CD14-positive monocyte (primary cell): ENCODE measurements at places on chromosomes 4 and X.

GRCh38 chrX:103565752-103566151 is 19.6 kb upstream of the TCEAL4 start:
- no peak for DNase-seq

GRCh38 chrX:18549643-18550042 is 122.3 kb downstream of the RS1 start:
- DNase-seq = no peak

DNA sequence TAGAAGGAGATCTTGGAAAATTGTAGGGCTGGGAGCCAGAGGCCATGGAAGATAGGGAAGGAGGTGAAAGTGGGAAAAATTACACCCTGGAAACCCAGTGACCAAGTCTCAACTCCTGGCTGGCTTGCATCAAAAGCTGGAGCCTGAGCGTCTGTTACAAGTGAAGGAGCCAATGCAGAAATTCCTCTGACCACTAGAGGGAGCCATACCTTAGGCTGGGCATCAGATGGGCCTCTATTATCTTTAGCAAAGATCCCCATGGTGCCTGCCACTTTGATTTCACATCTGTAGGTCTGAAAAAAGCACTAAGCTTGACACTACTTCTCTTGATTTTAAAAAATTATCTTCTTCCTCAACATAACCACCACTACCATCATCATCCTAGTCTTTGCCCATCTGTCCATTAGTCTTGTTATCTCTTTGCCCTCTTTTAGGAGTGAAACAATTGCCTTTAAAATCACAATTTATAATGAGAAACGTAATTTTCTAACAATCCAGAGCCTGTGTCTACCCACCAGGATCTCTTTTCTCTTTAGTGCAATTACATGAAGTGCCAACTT is 62.9 kb downstream of the ANAPC4 start:
- peak; percentile 40 for DNase-seq

DNA sequence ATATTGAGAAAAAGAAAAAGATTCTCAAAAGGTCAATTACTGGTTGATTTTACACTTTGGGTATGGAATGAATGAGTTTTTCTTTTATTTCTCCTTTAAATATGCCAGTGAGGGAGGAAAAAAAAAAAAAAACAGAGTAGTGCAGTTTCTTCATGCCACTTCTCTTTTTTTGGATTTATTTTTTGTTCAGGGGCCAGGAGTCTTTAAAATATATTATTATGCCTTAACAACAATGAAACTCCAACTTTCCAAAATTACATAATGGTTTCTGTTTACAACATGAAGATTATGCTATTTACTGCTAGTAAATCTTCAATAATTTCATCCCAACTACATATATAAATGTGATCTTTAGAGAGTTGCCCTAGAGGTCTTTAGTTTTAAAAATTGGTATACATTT is 31.9 kb downstream of the DTHD1 start:
- DNase-seq = no peak

- DNase-seq = no peak
Measured at GRCh38 chr4:55356991-55357461, 11.0 kb downstream of the SRD5A3 start.

DNA sequence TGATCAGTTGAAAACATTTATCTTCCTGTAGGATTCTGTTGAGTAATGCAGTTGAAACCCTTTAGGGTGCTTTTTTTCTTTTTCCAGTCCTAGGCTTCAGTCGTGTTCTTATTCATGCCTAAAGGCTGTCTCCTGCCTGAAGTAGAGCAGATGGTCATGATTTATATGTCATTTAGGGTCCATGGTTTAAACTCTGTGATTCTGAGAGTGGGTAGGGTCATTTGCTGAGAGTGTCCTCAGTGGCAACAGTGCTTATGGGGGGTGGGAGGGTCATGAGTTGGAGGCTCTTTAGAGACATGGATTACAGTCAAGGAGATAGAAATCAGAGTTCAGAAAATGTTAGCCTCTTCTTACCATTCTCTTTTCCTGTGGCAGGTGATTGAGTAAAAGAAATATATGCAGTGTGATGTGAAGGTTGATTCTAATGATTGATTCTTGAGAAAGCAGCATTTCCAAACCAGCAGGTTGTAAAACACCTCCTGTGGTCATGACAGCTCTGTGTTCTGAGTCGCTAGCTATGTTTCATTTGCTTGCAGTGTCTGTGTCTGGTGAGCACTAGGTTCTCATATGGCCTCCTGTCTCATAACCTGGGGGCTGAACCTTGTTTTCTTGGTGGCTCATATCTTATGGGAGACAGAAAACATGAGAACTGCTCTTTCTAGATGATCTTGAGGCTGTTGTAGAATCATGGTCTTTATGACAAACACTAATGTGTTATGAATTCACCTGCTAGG is 60.4 kb downstream of the JADE1 start:
- DNase-seq = no peak

GRCh38 chr4:99084595-99084994 is 4.0 kb downstream of the ADH5 start:
- DNase-seq = no peak

DNA sequence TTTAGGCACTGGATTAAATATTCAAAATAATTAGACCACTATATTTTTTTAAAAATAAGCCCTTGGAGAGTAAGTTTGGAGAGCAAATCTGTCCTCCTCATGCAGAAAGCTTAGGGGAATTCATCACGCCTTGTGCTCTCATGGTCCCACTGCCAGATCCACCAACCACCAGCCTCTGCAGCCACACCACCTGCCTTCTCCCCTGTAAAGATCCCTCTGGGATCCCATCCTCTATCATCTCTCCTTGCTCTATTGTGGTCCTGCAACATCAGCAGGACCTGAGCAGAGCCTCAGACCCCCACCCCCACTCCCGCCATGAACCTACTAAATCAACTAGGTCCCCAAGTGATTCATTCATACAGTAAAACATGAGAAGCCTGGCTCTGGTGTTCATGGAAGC is 482.6 kb upstream of the GALNT7 start:
- DNase-seq = no peak

GRCh38 chrX:47185241-47185640 is 8.4 kb upstream of the UBA1 start:
- DNase-seq = no peak

DNA sequence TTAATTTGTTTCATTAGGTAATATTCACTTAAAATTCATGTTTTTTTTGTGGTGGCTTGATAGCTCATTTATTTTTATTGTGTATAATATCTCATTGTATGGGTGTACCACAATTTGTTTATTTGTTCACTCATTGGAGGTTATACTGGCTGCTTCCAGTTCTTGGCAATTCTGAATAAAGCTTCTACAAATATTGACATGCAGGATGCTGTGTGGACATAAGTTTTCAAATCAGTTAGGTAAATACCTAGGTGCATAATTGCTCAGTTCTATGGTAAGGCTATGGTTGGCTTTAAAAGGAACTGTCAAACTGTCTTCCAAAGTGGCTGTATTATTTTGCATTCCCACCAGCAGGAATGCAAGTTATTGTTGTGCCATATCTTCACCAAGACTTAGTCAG is 504.5 kb upstream of the GALNTL6 start:
- DNase-seq = no peak

DNA sequence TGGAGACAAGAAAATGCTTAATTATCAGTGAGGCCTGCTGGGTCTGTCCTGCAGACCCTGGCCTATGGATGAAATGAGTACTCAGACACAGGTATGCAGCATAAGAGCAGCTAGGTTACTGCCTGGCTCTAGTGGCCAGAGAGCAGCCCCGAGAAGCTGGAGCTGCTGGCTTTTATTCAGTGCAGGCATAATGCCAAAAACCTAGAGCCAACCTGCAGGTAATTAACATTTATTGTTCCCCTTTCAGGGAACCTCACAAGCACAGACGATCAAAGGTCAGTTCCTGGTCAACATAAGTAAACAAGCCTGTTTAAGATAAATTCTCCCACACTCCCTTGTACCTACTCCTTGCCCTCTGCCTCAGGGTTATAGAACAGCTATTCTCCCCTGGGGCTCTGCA is 13.3 kb downstream of the IDS start:
- DNase-seq = no peak

DNA sequence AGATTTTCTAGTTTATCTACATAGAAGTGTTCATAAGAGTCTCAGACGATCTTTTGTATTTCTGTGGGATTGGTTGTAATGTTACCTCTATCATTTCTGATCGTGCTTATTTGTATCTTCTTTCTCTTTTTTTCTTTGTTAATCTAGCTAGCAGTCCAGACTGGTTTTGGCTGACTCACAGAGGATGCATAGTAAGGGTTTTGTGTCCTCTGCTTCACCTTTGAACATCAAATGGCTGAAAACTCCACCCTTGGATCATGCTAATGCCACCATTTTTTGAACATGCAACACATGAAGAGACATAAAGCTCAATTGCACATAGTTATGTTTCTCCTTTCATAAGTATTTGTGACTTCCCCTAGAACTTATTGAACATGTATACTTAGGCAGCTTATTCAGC is 22.8 kb downstream of the TMPRSS11A start:
- no peak for DNase-seq

DNA sequence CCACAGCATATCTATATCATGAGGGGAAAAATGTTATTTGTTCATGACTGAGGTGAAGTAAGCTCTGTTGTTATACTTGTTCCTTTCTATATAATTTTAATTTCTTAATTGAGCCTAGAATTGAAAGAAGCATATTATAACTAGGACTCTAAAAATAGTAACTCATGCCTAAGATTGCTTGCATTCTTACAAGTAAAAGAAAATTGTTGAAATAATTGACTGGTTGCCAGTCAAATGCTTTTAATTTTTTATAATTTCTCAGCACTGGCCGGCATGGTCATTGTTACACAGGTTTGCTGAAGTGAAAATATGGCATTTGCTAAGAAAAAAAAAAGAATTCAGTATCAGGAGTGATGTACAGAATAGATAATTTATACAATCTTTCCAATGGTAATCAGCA is 104.8 kb downstream of the GASK1B start:
- DNase-seq = no peak

DNA sequence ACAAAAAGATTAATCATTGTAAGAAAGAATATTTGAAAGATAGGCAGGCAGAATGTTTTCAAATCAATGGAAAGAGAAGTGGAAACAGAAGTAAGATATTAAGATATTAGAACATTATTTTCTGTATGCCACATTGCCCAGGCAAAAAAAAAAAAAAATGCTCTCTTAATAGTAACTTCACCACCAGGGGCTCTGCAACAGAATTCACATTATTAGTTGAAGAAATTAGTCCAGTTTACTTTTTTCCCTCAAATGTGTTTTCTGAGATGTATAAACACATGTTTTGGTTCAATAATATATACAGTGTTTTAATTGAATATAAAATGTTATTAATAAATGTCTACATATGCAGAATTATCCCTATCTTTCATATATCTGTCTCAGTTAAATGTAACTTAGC is 78.0 kb upstream of the ADAD1 start:
- no peak for DNase-seq

- no peak for DNase-seq
Measured at GRCh38 chr4:186227744-186228513, 622 bp downstream of the KLKB1 start.

DNA sequence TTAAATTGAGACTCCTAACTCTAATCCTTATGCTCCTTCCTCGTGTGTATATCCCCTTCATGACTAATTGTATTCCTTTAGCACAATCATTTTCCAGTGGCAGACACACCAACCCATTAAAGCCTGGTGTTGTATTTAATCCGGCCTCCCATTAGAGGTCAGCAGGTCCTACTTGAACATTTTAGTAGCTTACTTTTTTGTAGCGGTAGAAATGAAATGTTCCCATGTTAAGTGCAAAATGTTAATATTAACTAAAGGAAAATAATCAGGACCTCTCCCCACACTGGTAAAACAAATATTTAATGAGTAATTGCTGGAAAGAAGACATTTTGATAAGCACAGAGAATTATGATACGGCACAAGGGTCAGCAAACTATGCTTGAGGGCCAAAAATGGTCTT is 3.4 kb downstream of the RAB33B start:
- no peak for DNase-seq

- DNase-seq = no peak
Measured at GRCh38 chr4:163404580-163404979, 60.9 kb downstream of the NPY5R start.

GRCh38 chr4:150310159-150310895 is 232.1 kb downstream of the DCLK2 start:
- DNase-seq = no peak

DNA sequence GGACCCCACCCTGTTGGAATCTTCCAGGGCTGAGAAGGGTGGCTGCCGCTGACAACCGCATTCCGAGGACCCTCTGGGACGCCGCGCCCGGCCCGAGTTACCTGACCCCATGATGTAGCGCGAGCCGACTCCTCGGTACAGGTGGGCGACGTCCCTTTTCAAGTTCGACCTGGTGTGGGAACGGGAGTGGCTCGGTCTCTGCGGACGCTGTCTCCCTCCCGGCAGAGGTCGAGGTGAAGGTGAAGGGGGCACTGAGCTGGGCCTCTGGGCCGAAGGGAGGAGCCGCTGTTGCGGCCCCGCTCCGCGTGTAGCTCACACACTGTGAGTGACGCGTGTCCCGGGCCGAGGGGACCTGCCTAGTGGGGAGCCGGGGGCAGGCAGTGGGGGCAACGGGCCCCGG is 4.5 kb downstream of the GTPBP6 start:
- DNase-seq = no peak

DNA sequence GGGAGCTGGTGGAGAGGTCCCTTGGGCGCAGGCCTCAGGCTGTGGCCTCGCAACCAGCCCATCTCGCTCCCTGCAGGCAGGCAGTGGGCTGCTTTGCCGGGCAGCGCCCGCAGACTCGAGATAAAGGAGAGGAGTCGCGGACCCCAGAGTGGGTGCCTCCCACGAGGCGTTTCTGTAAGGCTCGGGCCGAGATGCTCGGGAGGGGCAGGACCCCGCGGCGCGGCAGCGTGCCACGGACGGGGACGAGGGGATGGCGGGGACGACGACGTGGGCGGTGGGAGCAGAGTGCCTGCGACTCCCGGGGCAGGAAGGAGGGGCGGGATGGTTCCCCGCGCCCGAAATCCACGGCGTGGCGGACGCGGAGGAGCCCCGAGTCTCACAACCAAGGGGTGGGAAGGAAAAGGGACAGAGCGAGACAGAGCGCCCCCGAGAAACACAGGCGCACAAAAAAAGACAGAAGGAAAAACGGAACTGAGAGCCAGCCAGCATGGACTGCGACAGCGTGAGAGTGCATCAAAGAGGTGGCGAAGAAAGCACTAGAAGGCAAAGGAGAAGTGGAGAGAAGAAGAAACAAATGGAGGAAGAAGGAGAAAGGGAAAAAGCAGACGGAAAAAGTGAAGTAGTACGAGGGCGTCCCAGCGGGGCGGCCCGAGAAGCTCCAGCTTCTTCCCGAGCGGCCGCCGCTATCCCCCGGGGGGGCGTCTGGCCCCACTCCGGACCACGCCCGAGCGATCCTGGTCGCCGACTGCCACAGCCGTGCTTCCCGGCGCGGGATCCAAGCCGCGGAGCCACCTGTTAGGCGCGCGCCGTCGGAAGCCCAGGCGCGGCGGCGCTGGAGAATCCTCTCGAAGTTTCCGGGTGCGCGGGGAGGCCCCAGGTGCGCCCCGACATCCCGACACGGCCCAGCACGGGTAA is 1.5 kb downstream of the BEND4 start:
- DNase-seq = peak; percentile 15

DNA sequence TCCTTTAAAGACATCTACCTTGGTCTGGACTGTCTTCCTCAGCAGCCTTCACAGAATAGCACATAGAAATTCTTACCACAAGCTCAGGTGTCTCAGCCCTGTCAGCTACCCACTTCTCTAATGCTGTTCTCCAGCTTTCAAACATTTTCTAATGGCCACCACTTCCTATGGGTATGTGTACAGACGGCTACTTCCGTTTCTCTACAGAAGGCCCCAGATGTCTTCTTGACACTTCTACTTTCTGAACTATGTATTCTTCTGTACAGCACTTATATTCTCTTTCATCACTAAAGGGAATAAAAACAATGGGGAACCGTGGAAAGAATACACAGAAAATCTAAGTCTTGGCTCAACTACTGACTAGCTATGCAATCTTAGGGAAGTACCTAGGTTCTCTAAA is 13.3 kb downstream of the OPHN1 start:
- DNase-seq = peak; percentile 28
